T-helper 17 cell (primary cell): ENCODE measurements at places on chromosomes 13 and 19. TPM values are rescaled to one million over a fixed set of nuclear protein-coding genes. Genes with fewer than 3 reads are reported as not detected.

Gene TNFSF9
- 3.3 TPM for total RNA-seq

DNA sequence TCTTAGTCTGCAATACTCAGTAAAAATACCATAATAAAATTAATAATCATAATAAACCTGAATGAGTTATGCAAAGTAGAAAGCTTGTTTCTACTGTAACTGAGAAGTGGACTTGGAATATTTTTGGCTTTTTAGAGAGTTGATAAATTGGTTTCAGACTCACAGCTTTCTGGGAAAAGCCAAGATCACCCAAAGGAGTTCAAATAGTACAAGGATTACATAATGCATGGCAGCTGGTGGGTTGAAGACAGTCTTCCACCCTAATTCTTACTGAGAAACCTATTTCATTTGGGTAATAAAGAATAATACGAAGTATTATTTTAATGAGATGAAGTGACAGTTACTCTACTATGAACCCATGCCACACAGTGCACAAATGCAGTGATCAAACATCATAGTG, 139.4 kb upstream of the KLF12 start:
- peaks cover 3% of the 10 kb centered on the region for H3K36me3 ChIP-seq
- H3K27ac ChIP-seq, result no peak overlapping the region
- no peak overlapping the region for H3K4me3 ChIP-seq

- H3K4me3 ChIP-seq, result no peak overlapping the region
- H3K4me1 ChIP-seq, result no peaks in the 10 kb centered on the region
- H3K27me3 ChIP-seq, result peaks cover 26% of the 10 kb centered on the region
- no peak overlapping the region for H3K27ac ChIP-seq
- no peaks in the 10 kb centered on the region for H3K36me3 ChIP-seq
These were observed 16.2 kb upstream of the TNFRSF19 start for GRCh38 chr13:23554000-23554399.

DNA sequence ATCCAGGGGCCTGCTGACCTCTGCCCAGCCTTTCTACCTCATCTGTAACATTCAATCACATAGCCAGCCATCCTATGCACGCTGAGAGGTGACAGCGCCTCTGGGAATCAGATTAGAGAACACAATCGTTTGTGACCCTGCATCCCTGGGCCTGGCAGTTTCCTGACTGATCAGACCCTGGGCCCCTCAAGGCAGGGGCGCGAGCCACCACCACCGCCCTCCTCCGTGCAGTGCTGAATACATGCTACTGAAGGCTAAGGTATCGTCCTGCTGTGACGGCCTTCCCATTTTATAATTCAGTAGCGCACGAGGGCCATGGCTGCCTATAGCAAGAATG, 1.3 kb downstream of the TMTC4 start:
- peak overlapping the region; percentile 97 for H3K4me3 ChIP-seq
- peaks cover 9% of the 10 kb centered on the region for H3K36me3 ChIP-seq
- H3K27me3 ChIP-seq, result no peaks in the 10 kb centered on the region
- H3K27ac ChIP-seq, result peak overlapping the region; percentile 92

Gene NXNL1
- not detected for total RNA-seq

GRCh38 chr13:36163286-36163685, 32.1 kb upstream of the DCLK1 start:
- H3K4me3 ChIP-seq, result no peak overlapping the region
- no peak overlapping the region for H3K27ac ChIP-seq
- H3K36me3 ChIP-seq, result no peaks in the 10 kb centered on the region
- DNase-seq, result no peak
- H3K4me1 ChIP-seq, result no peaks in the 10 kb centered on the region

DNA sequence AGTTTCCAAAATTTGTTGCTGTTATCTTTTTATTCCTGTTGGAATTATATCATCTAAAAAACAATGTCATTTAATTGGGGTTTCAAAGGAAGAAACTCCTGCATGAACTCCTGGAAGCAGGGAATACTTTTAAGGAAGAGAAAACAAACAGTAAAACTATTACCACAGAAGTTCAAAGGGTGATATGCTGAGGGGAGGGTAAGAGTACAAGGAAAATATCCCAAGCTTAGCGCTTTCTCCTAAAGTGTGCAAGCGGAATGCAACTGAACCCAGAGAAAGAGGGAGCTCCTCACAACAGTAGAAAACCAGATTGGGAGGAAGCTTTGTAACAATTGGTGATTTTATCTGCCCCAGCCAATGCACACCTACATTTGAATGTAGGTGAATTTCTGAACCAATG, 175.1 kb downstream of the NUFIP1 start:
- H3K36me3 ChIP-seq, result peaks cover 2% of the 10 kb centered on the region
- H3K4me3 ChIP-seq, result no peak overlapping the region
- H3K27ac ChIP-seq, result no peak overlapping the region
- DNase-seq, result no peak
- peaks cover 6% of the 10 kb centered on the region for H3K4me1 ChIP-seq
- peaks cover 39% of the 10 kb centered on the region for H3K27me3 ChIP-seq

DNA sequence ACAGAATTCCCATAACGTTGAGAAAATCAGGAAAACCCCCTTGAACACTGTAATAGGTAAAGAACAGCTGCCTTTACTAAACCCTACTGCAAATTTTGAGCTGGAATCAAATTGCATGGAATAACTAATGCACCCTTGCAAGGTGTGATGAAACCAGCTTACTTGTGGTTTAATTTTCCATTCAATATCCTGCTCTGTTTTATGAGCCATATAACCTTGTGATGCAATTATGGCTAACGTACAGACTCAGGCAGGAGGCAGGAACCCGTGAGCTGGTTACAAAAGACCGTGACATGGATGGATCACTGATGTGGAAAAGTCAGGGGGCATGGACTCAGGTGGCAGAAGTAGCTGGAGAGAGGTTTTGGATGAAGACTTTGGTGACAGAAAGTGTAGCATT, 438.6 kb downstream of the COG6 start:
- no peaks in the 10 kb centered on the region for H3K36me3 ChIP-seq
- H3K27ac ChIP-seq, result no peak overlapping the region
- H3K4me3 ChIP-seq, result no peak overlapping the region

DNA sequence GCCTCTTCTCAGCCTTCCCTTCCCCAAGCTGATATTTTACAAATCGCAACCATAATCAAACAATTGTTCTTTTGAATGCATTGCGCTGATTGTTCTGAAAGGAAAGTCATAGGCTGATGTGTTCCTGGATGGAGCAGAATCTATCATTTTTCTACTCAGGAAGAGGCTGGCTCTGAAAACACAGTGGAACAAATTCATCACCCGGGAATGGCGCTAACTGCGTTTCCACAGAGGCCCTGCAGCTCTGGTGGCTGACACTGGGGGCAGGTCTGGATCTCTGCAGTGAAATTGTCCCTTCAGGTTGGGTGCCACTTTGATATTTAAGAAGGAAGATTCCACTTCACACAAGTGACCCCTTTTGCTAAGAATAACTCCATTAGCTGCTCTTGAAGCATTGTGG, 1060.8 kb downstream of the UQCRFS1 start:
- no peak overlapping the region for H3K4me3 ChIP-seq
- no peak for DNase-seq
- no peak overlapping the region for H3K27ac ChIP-seq
- no peaks in the 10 kb centered on the region for H3K27me3 ChIP-seq

DNA sequence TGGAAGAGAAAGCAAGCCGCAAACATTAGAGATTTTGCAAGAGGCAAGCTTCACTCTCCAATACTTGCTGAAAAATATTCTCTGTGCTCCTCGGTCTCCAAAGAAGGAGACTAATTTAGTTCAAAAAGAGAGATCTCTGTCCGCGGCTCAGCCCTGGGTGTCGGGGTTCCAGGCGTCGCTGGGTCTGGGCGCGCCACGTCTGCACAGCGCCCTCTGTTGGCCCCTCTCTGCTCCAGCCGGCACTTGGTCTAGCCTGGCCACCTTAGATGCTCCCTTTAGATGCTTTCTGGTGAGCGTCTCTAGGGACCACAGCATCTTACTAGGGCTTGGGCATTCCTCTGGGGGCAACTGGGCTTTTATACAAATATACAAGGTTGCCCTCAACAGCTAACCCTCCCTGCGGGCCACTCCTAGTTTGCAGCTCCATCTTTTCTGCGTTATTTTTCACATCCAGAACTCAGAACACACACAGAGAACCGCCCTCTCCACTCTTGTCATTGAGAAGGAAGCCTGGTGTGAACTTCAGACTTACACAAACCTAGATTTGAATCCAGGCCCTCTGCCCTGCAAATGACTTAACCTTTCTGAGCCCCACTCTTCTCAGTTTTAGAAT, 78.3 kb downstream of the CYSLTR2 start:
- H3K27ac ChIP-seq, result no peak overlapping the region
- H3K4me1 ChIP-seq, result peaks cover 14% of the 10 kb centered on the region
- peaks cover 33% of the 10 kb centered on the region for H3K27me3 ChIP-seq
- H3K4me3 ChIP-seq, result peak overlapping the region; percentile 80
- DNase-seq, result peak; percentile 54

Gene ZNF548
- 58.9 TPM for total RNA-seq

- H3K4me3 ChIP-seq, result no peak overlapping the region
- no peaks in the 10 kb centered on the region for H3K36me3 ChIP-seq
- H3K27ac ChIP-seq, result no peak overlapping the region
- H3K4me1 ChIP-seq, result no peaks in the 10 kb centered on the region
- H3K27me3 ChIP-seq, result no peaks in the 10 kb centered on the region
These were observed 201.5 kb upstream of the CSNK1A1L start for GRCh38 chr13:37306778-37307544.

- H3K4me3 ChIP-seq, result no peak overlapping the region
- H3K36me3 ChIP-seq, result peaks cover 2% of the 10 kb centered on the region
- H3K27me3 ChIP-seq, result peaks cover 7% of the 10 kb centered on the region
- peaks cover 7% of the 10 kb centered on the region for H3K4me1 ChIP-seq
- no peak for DNase-seq
- H3K27ac ChIP-seq, result no peak overlapping the region
These were observed 97.4 kb downstream of the ZDHHC20 start for GRCh38 chr13:21361706-21362105.

GRCh38 chr19:55649268-55650125, 1.5 kb downstream of the CCDC106 start:
- peaks cover 22% of the 10 kb centered on the region for H3K4me1 ChIP-seq
- H3K4me3 ChIP-seq, result peak overlapping the region; percentile 85
- DNase-seq, result no peak

- peak within 1 kb of the TSS; percentile 98 for H3K27ac ChIP-seq
- no peaks in the 10 kb centered on the region for H3K27me3 ChIP-seq
- peaks cover 10% of the 10 kb centered on the region for H3K36me3 ChIP-seq
- DNase-seq, result no peak
- H3K4me1 ChIP-seq, result peaks cover 32% of the 10 kb centered on the region
These were observed at the start of gene PPP1R12C for GRCh38 chr19:55116859-55117662. TSS of gene PPP1R12C (minus strand) at chr19:55117637. CDS start at chr19:55117543, 94 bp downstream.

Gene HTR2A
- not detected for total RNA-seq

DNA sequence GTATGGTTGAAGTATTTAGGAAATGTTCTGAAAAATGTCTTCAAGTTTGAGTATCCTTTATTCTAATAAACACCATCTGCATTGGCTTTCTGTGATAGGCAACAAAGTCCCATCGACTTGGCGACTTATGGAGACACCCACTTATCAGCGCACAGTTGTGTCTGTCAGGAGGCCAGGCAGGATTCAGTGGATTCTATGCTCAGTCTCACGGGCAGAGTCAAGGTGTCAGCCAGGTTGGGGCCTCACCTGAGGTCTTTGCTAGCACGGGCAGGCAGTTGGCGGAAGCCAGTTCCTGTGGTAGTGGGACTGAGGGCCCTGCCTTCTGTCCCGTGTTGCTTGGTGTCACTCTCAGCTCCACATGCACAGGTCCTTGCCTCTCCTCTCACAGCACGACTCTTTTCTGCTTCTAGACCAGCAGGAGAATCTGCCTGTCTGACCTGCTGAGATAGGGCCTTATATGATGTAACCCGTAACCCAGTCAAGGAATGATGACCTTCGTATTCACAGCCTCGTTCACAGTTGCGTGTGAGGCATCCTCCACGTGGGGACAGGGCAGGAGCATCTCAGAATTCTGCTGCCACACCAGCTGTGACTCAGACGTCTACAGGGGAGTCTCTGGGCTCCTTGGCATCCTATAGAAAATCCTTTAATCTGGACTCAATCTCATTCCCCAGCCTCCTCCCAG, 10.0 kb downstream of the CUL4A start:
- no peaks in the 10 kb centered on the region for H3K27me3 ChIP-seq
- H3K27ac ChIP-seq, result no peak overlapping the region
- peaks cover 6% of the 10 kb centered on the region for H3K36me3 ChIP-seq

Gene LILRA6
- 0.91 TPM for total RNA-seq

Gene IGFL2
- not detected for total RNA-seq

Gene CEACAM4
- total RNA-seq, result 0.31 TPM

Gene RFPL4AL1
- not detected for total RNA-seq

GRCh38 chr13:27199696-27200095, 28.1 kb upstream of the USP12 start:
- DNase-seq, result no peak
- no peak overlapping the region for H3K4me3 ChIP-seq
- peaks cover 30% of the 10 kb centered on the region for H3K27me3 ChIP-seq
- H3K27ac ChIP-seq, result no peak overlapping the region
- H3K36me3 ChIP-seq, result peaks cover 2% of the 10 kb centered on the region

GRCh38 chr19:8367327-8368001, 3.5 kb downstream of the ANGPTL4 start:
- no peak for DNase-seq
- H3K27me3 ChIP-seq, result peaks cover 33% of the 10 kb centered on the region
- no peak overlapping the region for H3K4me3 ChIP-seq

GRCh38 chr13:77062097-77062496, 35.1 kb upstream of the FBXL3 start:
- H3K36me3 ChIP-seq, result peaks cover 5% of the 10 kb centered on the region
- H3K27me3 ChIP-seq, result no peaks in the 10 kb centered on the region
- H3K27ac ChIP-seq, result peak overlapping the region; percentile 6
- peaks cover 4% of the 10 kb centered on the region for H3K4me1 ChIP-seq
- DNase-seq, result no peak
- H3K4me3 ChIP-seq, result no peak overlapping the region

DNA sequence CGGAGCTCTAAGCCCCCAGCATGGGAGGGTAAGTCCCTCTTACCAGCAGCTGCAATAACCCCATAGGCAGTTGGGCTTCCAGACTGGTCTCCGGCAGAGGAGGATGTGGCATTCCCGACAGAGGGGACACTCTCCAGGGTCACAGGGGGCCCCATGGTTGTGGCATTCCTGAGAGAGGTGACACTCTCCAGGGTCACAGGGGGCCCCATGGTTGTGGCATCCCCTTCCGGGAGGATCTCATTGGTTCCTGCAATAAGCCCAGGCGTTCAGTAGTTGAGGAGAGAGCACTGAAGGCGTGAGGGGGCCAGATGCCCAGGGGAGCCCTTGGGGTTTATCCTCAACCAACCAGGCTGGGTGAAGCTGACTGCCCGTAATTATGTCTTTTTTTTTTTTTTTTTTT, 5.4 kb downstream of the CD320 start:
- H3K4me3 ChIP-seq, result no peak overlapping the region
- peaks cover 19% of the 10 kb centered on the region for H3K4me1 ChIP-seq
- no peaks in the 10 kb centered on the region for H3K36me3 ChIP-seq
- no peaks in the 10 kb centered on the region for H3K27me3 ChIP-seq
- no peak overlapping the region for H3K27ac ChIP-seq

DNA sequence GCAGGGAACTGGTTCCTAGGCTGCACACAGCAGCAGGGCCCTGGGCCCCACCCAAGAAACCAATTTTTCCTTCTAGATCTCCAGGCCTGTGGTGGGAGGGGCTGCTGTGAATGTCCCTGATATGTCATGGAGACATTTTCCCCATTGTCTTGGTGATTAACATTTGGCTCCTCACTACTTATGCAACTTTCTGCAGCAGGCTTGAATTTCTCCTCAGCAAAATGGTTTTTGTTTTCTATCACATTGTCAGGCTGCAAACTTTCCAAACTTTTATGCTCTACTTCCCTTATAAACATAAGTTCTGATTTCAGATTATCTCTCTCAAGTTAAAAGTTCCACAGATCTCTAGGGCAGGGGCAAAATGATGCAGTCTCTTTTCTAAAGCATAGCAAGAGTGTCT, 310.2 kb upstream of the PCDH20 start:
- H3K4me1 ChIP-seq, result no peaks in the 10 kb centered on the region
- no peak overlapping the region for H3K27ac ChIP-seq
- H3K4me3 ChIP-seq, result no peak overlapping the region
- no peak for DNase-seq

Gene NCAN
- not detected for total RNA-seq

Gene C5AR2
- 0.70 TPM for total RNA-seq

Gene POLR1D
- total RNA-seq, result 129 TPM
